ENCODE measurements at places on chromosomes 7 and 10. TPM values are rescaled to one million over a fixed set of nuclear protein-coding genes. Genes with fewer than 3 reads are reported as not detected.

DNA sequence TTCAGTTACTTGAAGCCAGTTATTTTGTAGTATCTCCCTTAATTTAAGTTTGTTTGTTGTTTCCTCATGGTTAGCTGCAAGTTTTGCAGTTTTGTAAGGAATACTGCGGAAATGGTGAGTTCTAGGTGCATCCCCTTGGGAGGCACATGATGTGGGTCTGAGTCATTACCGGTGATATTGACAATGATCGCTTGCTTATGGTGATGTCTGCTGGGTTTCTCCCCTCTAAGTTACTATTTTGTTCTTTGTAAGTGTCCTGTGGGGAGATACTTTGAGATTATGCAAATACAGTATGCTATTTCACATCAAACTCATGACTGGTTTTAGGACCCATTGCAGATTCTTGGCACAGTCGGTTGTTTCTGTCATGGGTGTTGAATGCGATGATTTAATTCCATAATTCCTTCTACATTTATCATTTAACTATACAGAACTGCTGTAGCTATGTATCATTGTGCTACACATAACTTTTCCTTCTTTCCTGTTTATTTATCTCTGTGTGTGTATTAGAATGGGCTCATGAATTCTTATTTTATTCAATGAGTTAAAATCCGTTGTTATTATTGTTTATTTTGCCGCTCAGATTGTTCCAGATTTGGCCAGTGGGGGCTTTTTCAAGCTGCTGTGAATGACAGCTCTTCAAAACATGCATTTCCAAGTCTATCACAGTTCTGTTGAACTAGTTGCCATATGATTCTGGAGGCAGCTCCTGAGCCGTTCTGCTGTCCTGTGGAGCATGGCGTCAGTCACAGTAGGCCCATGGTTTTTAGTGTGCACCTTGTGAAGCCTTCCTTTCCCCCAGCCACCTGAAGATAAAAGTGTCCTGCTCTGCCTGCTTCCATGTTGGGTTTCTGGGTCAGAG is 18.4 kb downstream of the TSPAN14 start:
- H3K27me3 ChIP-seq: no peaks in the 10 kb centered on the region
- peaks cover 12% of the 10 kb centered on the region for H3K4me1 ChIP-seq
- no peak for DNase-seq
- no peaks in the 10 kb centered on the region for H3K36me3 ChIP-seq
- no peak overlapping the region for H3K4me3 ChIP-seq

DNA sequence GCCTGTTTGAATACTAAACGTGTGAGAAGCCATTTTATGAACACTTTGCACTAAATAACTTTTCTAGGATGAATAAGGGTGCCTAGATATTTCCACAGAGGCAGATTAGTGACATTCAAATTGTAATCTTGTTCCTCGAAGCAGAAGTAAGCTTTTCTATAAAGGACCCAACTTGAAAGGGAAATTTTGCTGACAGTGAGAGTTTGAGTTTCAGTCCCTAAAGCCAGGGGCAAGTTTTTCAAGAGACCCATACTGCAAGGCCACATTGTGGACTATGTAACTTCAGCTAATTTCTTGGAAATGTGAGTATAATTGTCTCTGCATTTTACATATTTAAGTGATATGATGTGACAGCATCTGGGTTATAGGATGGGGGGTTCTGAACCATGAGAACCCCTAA is 387.2 kb upstream of the ETV1 start:
- no peak overlapping the region for H3K27ac ChIP-seq
- no peaks in the 10 kb centered on the region for H3K36me3 ChIP-seq
- no peaks in the 10 kb centered on the region for H3K4me1 ChIP-seq

DNA sequence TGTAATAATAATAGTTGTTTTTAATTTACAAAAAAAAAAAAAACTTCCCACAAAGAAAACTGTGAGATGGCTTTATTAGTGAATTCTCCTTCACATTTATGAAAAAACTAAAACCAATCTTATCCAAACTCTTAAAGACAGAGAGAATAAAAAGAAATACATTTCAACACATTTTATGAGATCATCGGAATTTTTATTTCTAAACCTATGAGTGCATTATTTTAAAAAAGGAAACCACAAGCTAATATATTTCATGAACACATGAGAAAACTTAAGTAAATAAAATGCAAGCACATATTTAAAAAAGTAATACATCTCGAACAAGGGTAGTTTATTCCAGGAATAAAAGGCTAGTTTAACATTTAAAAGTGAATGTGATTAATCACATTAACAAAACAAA is 31.5 kb downstream of the C7orf25 start:
- no peak overlapping the region for H3K27ac ChIP-seq
- H3K27me3 ChIP-seq: no peaks in the 10 kb centered on the region
- no peak overlapping the region for H3K4me3 ChIP-seq
- DNase-seq: no peak
- no peaks in the 10 kb centered on the region for H3K4me1 ChIP-seq

ZCCHC24 gene
- 3.5 TPM for total RNA-seq

- H3K4me1 ChIP-seq: no peaks in the 10 kb centered on the region
- H3K27me3 ChIP-seq: no peaks in the 10 kb centered on the region
- H3K27ac ChIP-seq: no peak overlapping the region
- H3K4me3 ChIP-seq: no peak overlapping the region
- H3K36me3 ChIP-seq: no peaks in the 10 kb centered on the region
- DNase-seq: no peak
Observed at GRCh38 chr7:54985426-54986330, 33.1 kb upstream of the EGFR start.

- peak overlapping the region; percentile 75 for H3K27ac ChIP-seq
- no peaks in the 10 kb centered on the region for H3K27me3 ChIP-seq
- no peaks in the 10 kb centered on the region for H3K36me3 ChIP-seq
- DNase-seq: peak; percentile 49
- H3K4me1 ChIP-seq: no peaks in the 10 kb centered on the region
- peak overlapping the region; percentile 92 for H3K4me3 ChIP-seq
Observed at GRCh38 chr7:65980478-65981250, 1.3 kb downstream of the GUSB start.

DNA sequence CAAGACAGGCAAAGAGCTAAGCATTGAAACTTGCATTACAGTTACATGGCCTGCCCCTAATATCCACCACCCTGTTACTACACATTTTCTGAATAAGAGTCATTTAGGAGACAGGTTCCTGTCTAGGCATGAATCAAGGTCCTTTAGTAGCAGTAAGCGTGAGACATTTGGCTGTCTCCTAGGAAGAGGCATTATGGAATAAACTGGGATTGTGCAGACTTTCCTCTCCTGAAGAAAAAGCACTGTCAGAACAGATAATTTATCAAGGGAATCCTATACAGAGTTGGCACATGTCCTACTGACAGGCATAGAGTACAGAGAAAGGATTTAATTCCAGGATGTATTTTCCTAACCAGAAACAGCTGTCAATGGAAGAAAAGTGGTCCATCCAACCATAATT is 111.9 kb downstream of the INHBA start:
- no peak overlapping the region for H3K4me3 ChIP-seq
- no peaks in the 10 kb centered on the region for H3K27me3 ChIP-seq
- H3K4me1 ChIP-seq: no peaks in the 10 kb centered on the region
- H3K36me3 ChIP-seq: no peaks in the 10 kb centered on the region

CTAGE4 gene
- total RNA-seq: 5.4 TPM

MACROH2A2 gene
- total RNA-seq: 2.3 TPM

DNA sequence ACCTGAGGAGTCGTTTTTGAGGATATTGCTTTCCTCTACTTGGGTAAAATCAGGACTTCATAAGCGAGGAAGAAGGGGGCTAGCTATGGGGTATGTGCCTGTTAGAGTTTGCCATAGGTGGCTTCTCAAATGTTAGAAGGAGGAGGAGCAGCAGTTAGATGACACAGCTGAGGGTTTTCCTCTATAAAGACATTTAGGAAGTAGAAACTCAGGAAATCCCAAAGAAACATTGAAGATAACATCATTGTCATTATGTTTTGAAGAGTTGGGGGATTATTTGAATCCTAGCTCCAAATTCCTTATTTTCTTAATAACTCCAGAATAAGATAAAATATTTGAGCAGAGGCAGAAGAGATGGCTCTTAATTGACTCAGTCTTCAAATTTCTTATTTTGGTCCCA is 58.9 kb upstream of the CC2D2B start:
- no peak overlapping the region for H3K4me3 ChIP-seq
- H3K27me3 ChIP-seq: no peaks in the 10 kb centered on the region
- no peaks in the 10 kb centered on the region for H3K4me1 ChIP-seq
